Inflammatory macrophage (primary cell): ENCODE measurements at places on chromosomes 11 and 22.

DNA sequence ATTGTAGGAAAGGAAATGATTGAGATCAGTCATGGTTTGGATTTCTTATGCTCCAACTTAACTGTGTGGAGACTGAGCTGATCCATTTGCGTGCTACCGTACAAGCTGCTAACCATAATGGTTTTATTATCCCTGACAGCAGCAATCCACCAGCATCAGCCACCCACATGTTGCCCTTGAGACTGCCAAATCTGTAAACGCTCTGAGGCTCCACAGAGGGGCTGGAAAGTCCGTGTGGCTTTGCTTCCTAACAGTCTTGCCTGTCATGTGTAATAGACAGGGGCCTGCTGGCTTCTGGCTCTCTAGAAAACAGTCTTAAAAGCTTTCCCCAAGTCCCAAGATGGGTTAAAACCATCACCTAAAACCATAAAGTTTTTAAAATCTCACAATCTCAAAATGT is 30.1 kb downstream of the ATG16L2 start:
- no peak for DNase-seq

DNA sequence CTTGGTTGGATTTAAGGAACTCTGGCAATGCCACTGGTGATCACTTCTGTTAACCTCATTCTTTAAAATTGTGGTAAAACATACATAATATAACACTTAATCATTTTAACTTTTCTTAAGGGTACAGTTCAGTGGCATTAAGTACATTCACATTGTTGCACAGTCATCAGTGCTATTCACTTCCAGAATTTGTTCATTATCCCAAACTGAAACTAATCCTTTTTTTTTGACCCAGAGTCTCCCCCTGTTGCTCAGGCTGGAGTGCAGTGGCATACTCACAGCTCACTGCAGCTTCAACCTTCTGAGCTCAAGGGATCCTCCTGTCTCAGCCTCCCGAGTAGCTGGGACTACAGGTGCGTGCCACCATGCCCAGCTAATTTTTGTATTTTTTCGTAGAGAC is 10.6 kb downstream of the ELF5 start:
- peak; percentile 13 for DNase-seq

GRCh38 chr11:131204282-131204681 is 166.1 kb upstream of the NTM start:
- DNase-seq: no peak

- DNase-seq: no peak
Observed at GRCh38 chr11:103069367-103069766, 22.6 kb downstream of the DCUN1D5 start.

GRCh38 chr11:8342821-8343681 is 79.4 kb upstream of the LMO1 start:
- no peak for DNase-seq

DNA sequence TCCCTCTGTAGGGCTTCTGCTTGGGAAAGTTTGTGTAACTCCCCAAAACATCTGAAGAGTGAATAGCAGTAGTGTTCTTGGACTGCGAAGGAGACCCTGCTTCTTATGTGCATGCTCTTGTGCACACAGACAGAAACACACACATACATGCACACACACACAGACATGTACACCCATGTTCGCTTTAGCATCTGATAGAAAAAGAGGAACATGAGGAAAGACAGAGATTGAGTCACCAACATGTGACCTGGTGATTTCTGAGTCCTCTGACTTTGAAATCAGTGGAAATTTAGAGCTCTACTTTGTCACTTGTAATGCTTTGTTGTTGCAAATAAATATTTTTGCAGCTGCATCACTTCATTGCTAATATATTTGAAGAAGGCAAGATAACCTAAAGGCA is 23.8 kb downstream of the CD44 start:
- DNase-seq: peak; percentile 94

GRCh38 chr11:76077575-76078150 is 128.6 kb downstream of the WNT11 start:
- peak; percentile 57 for DNase-seq

- DNase-seq: peak; percentile 11
Observed at GRCh38 chr11:121881806-121882205, 234.2 kb downstream of the BLID start.

DNA sequence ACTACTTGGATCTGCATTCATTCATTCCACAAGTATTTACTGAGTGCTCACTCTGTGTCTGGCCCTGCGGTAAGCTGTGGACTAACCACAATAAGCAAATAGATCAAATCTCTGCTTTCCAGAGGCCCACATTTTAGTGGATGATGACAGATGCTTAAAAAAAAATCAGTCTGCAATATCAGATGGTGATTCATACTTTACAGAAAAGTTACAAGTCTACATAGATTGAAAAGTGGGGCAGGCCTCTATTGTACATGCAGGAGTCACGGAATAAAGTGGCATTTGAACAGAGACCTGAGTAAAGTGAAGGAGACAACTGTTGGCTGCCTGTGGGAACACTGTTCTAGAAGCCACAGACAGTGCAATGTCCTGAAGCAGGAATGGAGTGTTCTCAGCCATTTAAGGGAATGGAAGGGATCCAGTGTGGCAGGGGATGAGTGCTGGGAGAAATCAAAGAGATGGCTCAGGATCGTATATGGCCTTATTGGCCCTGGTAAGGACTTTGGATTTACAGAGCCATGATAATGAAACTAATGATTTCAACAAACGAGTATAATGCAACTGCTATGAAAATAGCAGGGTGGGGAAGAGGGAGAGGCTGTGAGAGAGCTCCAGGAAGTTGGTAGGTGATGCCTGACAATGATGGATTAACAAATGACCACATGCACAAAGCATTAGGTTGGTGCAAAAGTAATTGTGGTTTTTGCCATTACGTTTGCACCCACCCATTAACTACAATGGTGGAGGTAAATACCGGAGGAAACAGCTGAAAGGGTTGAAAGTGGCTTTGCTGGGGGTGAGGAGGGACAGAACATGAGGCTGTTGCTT is 31.1 kb downstream of the TMEM45B start:
- DNase-seq: no peak
